Thoracic aorta (tissue), 2 donors: ENCODE measurements at places on chromosomes 3 and 15.

DNA sequence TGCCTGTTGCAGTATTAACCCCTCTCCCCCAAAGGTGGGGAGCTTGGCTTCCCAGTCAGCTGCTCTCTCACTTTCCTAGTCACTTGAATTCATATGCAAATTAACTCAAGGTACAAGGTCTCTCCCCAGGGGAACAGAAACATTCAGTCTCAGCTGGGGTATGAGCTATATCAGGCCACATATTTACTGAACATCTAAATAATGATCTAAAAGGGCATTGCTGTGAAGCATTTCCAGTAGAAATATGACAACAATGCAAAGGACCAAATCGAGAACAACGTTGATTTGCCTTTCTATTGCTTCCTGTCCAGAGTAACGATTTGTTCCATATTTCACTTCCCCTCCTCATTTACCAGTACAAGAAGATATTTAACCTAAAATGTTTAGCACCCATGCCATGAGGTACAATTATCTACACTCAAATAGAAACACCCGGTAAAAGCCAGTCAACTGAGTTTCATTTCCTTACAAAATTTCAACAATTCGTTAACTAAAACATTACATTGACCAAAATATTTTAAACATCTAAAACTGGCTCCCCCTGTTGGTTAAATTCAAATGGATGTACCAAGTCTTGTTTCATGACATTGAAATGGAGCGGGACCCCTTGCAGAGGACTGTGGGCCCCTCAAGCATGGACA, 36.5 kb upstream of the KLHL6 start:
- DNase-seq = no peak

- DNase-seq = no peak
These were observed 5.7 kb upstream of the CHRNA3 start for GRCh38 chr15:78626381-78626995.

DNA sequence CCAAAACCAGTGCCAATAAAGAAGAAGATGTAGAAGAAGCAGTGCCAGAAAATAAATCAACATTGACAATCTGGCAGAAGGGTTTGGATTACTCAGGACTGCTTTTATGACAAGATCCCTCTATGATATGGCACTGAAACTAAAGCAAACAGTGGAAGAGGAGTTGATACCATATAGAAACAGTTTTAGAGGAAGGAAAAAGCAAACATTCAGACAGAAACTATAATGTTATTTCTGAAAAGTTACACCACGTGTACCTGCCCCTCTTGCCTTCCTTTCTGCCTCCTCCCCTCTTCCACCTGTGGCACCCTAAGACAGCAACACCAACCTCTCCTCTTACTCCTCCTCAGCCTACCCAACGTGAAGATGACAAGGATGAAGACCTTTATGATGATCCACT, 63.0 kb downstream of the SFMBT1 start:
- DNase-seq = no peak

DNA sequence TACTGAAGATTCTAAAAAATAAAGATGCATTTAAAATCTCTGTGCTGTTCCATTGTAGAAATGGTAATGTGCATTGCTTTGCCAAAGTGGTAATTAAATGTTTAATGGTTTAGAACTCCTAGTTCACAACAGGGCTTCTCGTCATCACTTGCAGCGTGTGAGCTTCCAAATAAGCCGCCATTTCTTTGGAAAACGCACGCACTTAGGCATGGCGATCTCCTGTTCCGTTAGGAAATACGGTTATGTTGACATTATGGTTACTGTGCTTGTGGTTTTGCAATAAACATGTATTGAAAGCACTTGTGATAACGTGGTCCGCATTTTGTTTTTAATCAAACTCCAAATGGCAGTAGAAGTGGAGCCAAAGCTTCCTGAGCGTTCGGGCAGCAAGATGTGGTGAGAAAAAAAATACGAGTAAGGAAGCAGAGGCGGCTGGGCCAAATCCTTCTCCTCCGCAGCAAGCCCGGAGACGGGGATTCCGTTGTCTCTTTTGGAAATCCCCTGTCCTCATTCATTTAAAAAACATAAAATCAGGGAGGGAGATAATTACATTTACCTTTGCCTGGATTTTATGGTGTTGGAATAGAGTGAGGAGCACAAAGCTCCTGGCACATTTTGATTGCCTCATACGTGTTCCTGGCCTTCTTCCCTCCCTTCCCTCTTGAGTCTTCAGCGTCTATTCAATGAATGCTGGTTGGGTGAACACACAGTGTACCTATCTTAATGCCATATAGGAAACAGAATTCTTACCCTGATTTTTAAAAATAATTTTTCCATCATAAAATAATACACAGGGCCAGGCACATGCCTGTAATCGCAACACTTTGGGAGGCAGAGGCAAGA, 97.5 kb downstream of the SLC49A4 start:
- DNase-seq = no peak

DNA sequence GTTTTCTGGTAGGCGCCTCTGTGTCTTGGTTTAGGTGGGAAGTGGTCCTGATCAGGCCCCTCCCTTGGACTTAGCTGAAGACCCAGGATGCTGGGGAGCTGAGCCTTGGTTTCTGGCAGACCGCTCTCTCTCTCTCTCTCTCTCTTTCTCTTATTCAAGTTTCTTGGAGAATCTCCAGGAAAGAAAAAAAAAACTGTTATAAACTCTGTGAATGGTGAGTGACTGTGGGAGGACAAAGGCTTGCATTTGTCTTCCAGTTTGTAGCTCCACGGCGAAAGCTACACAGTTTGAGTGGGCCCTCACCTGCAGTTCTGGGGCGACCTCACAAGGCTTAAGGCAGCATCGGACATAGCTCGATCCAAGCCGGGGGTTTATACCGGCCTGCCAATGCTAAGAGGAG, 7.5 kb downstream of the DET1 start:
- DNase-seq = no peak

- DNase-seq = no peak
These were observed 6.6 kb downstream of the TIPARP start for GRCh38 chr3:156681002-156681401.

GRCh38 chr3:35522450-35522849, 116.9 kb upstream of the ARPP21 start:
- no peak for DNase-seq

DNA sequence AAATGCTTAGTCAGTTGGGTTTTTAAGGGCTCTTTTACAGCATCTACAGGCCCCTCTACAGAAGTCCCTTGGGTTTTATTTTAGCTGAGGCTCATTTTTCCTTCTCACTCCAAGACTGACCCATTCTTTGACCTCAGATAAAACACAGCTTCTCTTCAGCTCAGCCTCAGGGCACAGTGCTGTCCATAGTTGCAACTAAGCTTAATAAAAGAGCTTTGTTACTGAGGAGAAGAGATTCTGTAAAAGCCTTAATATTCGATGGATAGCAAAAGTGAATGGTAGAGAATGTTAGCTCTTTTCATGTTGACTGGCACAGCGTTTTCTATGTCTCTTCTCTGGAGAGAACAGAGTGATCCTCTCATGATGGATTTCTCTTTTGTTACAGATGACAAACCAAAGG, 277.9 kb downstream of the BBX start:
- no peak for DNase-seq
